ENCODE measurements at places on chromosomes 6 and 20. TPM values are rescaled to one million over a fixed set of nuclear protein-coding genes. Genes with fewer than 3 reads are reported as not detected.

GRCh38 chr6:113495521-113495920, 361.6 kb upstream of the MARCKS start:
- H3K36me3 ChIP-seq, result no peaks in the 10 kb centered on the region
- DNase-seq, result no peak

- no peaks in the 10 kb centered on the region for H3K4me1 ChIP-seq
- no peaks in the 10 kb centered on the region for H3K27me3 ChIP-seq
- H3K27ac ChIP-seq, result no peak overlapping the region
- peaks cover 26% of the 10 kb centered on the region for H3K36me3 ChIP-seq
Observed at GRCh38 chr6:105301756-105302616, 100.9 kb downstream of the PREP start.

GRCh38 chr6:89273816-89274215, 41.3 kb downstream of the GABRR2 start:
- H3K4me1 ChIP-seq, result no peaks in the 10 kb centered on the region
- no peak overlapping the region for H3K4me3 ChIP-seq
- no peaks in the 10 kb centered on the region for H3K27me3 ChIP-seq
- H3K36me3 ChIP-seq, result no peaks in the 10 kb centered on the region

DNA sequence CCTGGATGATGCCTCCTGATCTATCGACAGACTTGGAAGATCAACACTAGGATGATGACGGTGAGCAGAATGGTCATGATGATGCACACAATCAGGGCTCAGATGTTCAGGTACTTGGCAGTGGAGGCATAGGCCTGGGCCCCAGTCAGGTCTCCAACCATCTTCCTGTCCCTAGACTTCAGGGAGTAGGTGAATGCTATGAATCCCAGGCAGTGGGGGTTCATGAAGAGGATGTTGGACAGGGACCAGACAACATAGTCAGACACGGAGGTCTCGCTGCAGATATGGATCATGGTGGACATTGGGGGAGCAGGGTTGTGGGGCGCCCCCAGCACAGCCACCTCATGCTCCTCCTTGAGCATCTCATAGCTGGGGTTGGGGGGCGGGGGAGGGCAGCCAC, 27.5 kb downstream of the HLA-F start:
- no peak overlapping the region for H3K4me3 ChIP-seq
- no peak for DNase-seq
- H3K36me3 ChIP-seq, result peaks cover 2% of the 10 kb centered on the region
- peaks cover 36% of the 10 kb centered on the region for H3K4me1 ChIP-seq
- H3K27me3 ChIP-seq, result no peaks in the 10 kb centered on the region
- no peak overlapping the region for H3K27ac ChIP-seq

- no peak overlapping the region for H3K27ac ChIP-seq
- no peak overlapping the region for H3K4me3 ChIP-seq
- no peak for DNase-seq
- H3K36me3 ChIP-seq, result no peaks in the 10 kb centered on the region
- H3K27me3 ChIP-seq, result no peaks in the 10 kb centered on the region
Observed at GRCh38 chr6:53833155-53833554, 38.4 kb downstream of the LRRC1 start.

- H3K36me3 ChIP-seq, result no peaks in the 10 kb centered on the region
- H3K27ac ChIP-seq, result no peak overlapping the region
- no peaks in the 10 kb centered on the region for H3K27me3 ChIP-seq
- peaks cover 28% of the 10 kb centered on the region for H3K4me1 ChIP-seq
- DNase-seq, result no peak
Observed at GRCh38 chr6:127952176-127952575, 51.3 kb upstream of the THEMIS start.

DNA sequence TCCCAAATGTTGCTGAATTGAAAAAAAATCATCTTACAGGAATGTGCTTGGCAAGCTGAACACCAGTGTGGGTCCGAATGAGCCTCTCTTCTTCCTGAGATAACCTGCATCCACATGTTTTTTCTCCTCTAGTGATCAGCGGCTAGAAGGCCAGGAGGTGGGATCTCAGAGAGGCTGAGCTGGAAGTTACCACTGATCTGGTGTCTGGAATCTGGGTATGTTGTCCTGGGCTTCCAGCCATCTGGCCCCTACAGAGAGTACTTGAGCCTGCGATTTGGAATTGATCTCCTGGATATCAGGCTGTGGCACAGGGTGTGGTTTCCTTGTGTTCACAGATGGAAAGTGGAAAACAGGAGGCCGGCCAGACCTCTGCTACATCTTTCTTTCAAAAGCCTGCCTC, 35.9 kb downstream of the SULF2 start:
- no peak overlapping the region for H3K4me3 ChIP-seq
- H3K27ac ChIP-seq, result no peak overlapping the region
- no peaks in the 10 kb centered on the region for H3K27me3 ChIP-seq
- DNase-seq, result no peak

DNA sequence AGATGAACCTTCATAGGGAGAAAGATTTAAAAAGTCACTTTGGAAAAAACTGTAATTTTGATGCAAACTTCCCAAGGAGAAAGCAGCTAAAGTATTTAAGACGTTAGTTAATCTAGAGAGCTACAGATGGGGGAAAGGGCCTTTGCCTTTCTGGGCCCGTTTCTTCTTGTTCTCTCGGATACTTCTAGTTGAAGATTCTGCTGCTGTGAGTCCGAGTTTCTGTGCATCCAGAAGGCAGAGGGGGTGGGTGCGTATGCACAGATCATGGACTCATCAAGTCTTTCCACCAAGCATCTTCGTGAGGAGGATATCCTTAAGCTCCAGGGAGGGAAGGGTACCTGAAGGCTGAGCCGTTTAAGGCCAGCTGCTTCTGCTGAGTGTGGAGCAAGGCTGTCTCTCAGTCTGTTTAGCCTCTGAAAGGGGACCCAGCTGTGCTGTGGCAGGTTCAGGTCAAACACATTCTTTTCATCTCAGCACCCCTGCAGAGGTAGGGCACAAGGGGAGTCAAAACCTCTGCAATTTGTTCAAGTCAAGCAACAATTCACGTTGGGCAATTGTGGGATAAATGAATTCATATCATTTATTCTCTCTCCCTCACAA, 4.3 kb downstream of the LAMP5 start:
- no peak overlapping the region for H3K4me3 ChIP-seq
- H3K27me3 ChIP-seq, result peaks cover 36% of the 10 kb centered on the region
- no peaks in the 10 kb centered on the region for H3K4me1 ChIP-seq
- DNase-seq, result no peak
- H3K27ac ChIP-seq, result no peak overlapping the region

GRCh38 chr20:48457193-48458002, 370.4 kb downstream of the PREX1 start:
- H3K4me3 ChIP-seq, result no peak overlapping the region
- no peak for DNase-seq
- H3K36me3 ChIP-seq, result no peaks in the 10 kb centered on the region
- no peaks in the 10 kb centered on the region for H3K27me3 ChIP-seq

DNA sequence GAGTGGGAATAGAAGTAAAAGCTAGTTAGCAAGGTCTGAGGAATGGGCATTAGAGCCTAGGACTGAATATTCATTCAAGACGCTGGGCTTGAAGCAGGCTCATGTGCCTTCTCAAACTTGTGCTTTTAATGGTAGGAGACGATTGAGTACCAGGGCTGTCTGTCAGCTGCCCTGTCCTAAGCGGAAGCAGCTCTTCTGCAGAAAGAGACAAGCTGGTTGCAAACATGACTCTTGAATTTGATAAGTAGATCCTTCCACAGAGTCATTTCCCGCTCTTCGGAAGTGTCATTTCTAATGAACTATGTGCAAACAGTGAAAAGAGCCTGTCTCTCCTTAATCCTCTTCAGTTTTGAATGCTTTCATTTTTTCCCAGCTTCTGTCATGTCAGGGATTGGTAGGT, 176.4 kb downstream of the TFAP2B start:
- H3K36me3 ChIP-seq, result no peaks in the 10 kb centered on the region
- no peaks in the 10 kb centered on the region for H3K4me1 ChIP-seq
- no peaks in the 10 kb centered on the region for H3K27me3 ChIP-seq
- no peak overlapping the region for H3K4me3 ChIP-seq
- no peak for DNase-seq
- no peak overlapping the region for H3K27ac ChIP-seq

GRCh38 chr20:61789329-61789728, 276.4 kb downstream of the TAF4 start:
- no peak overlapping the region for H3K4me3 ChIP-seq
- H3K4me1 ChIP-seq, result no peaks in the 10 kb centered on the region
- DNase-seq, result no peak
- H3K36me3 ChIP-seq, result no peaks in the 10 kb centered on the region
- H3K27ac ChIP-seq, result no peak overlapping the region
- H3K27me3 ChIP-seq, result no peaks in the 10 kb centered on the region

- H3K4me3 ChIP-seq, result no peak overlapping the region
- no peak overlapping the region for H3K27ac ChIP-seq
Observed at GRCh38 chr6:56227071-56227879, 20.1 kb downstream of the COL21A1 start.

DNA sequence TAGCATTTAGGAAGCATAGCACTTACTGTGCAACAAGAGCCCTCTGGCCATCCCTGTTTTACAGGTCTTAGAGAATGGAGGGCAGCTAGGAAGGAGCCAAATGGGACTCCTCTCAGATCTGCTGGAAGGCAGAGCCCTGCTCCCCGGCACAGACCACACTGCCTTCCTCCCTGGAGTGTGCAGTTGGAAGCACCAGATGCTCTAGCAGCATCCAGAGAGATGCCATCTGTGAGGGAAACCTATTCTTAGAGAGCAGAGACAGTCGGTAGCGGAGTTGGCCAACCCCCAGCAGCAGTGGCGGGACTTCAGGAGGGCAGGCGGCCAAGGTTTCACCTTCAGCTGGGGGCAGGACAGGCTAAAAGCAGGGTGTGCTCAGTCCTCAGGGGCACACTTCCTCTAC, 16.7 kb upstream of the E2F1 start:
- no peak overlapping the region for H3K27ac ChIP-seq
- no peak overlapping the region for H3K4me3 ChIP-seq
- peaks cover 18% of the 10 kb centered on the region for H3K36me3 ChIP-seq
- no peaks in the 10 kb centered on the region for H3K4me1 ChIP-seq

GRCh38 chr6:1624851-1625781, 15.4 kb downstream of the FOXC1 start:
- peaks cover 53% of the 10 kb centered on the region for H3K27me3 ChIP-seq
- DNase-seq, result no peak
- no peaks in the 10 kb centered on the region for H3K36me3 ChIP-seq

GRCh38 chr20:59158673-59159072, 4.9 kb upstream of the ZNF831 start:
- no peak for DNase-seq
- no peaks in the 10 kb centered on the region for H3K36me3 ChIP-seq

DNA sequence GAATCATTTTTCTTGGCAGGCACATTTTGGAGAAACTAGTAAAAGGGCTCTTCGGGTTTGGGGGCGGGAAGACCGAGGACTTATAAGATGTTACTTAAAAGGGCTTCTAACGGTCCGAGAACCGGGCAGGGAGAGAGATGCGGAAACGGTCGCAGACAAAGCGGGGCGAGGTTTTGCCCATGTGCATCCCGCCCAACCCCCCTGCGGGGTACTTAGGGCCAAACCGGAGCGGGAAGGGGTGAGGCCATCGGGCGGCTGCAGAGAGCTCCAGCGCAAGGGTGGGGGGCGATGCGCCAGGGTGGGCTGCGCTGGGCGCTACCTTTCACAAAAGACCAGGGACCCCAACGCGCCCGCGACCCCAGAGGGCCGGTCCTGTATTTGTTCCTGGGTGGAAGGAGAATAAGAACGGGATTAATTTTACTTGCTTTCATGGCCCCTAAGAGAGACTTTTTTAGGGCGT, 616 bp downstream of the TUBB start:
- H3K4me3 ChIP-seq, result peak overlapping the region; percentile 73
- peak overlapping the region; percentile 85 for H3K27ac ChIP-seq
- peak; percentile 42 for DNase-seq
- no peaks in the 10 kb centered on the region for H3K27me3 ChIP-seq
- H3K36me3 ChIP-seq, result peaks cover 35% of the 10 kb centered on the region
- H3K4me1 ChIP-seq, result peaks cover 73% of the 10 kb centered on the region

DNA sequence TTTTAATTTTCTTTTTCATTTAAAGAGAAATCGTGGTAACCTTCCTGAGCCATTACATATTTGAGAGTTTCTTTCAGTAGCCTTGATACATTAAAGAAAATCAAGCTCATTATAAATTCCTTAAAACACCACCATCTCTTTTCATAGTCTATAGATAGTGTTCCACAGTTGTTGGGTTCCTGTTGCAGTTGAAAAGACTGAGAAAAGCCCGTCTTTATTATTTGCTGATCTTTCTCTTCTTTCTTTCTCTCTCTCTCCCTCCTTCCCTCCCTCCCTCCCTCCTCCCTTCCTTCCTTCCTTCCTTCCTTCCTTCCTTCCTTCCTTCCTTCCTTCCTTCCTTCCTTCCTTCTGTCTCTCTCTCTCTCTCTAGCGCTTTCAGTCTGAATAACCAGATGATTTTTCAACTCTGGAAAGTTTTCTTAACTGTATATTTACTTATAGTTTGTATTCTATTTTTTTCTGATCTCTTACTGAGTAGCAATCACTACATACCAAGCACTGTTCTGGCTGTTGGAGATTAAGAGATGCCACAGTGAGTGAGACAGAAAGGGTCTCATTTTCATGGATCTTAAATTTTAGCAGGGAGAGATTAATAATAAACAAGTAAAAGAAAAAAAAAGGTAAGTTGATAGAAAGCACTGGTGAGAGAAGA, 157.5 kb downstream of the TINAG start:
- H3K27me3 ChIP-seq, result no peaks in the 10 kb centered on the region
- H3K36me3 ChIP-seq, result no peaks in the 10 kb centered on the region
- H3K27ac ChIP-seq, result no peak overlapping the region
- no peak for DNase-seq
- H3K4me1 ChIP-seq, result no peaks in the 10 kb centered on the region
- H3K4me3 ChIP-seq, result no peak overlapping the region

GRCh38 chr6:81003156-81003555, 749.3 kb downstream of the TENT5A start:
- H3K27me3 ChIP-seq, result no peaks in the 10 kb centered on the region
- no peak overlapping the region for H3K4me3 ChIP-seq
- H3K36me3 ChIP-seq, result no peaks in the 10 kb centered on the region
- no peak for DNase-seq

- no peak for DNase-seq
- H3K4me1 ChIP-seq, result no peaks in the 10 kb centered on the region
- H3K4me3 ChIP-seq, result no peak overlapping the region
Observed at GRCh38 chr6:93266116-93266817, 153.1 kb downstream of the EPHA7 start.

GRCh38 chr20:39751557-39752137, 789.5 kb downstream of the DHX35 start:
- H3K4me3 ChIP-seq, result no peak overlapping the region
- no peaks in the 10 kb centered on the region for H3K36me3 ChIP-seq
- H3K4me1 ChIP-seq, result no peaks in the 10 kb centered on the region
- no peak overlapping the region for H3K27ac ChIP-seq

GRCh38 chr20:1185790-1186334, 1.1 kb upstream of the TMEM74B start:
- no peak overlapping the region for H3K27ac ChIP-seq
- H3K27me3 ChIP-seq, result peaks cover 20% of the 10 kb centered on the region
- peak; percentile 67 for DNase-seq
- H3K4me3 ChIP-seq, result peak overlapping the region; percentile 14
- H3K36me3 ChIP-seq, result no peaks in the 10 kb centered on the region

GRCh38 chr6:13452346-13453117, 34.9 kb downstream of the GFOD1 start:
- H3K4me3 ChIP-seq, result no peak overlapping the region
- no peaks in the 10 kb centered on the region for H3K36me3 ChIP-seq
- peaks cover 27% of the 10 kb centered on the region for H3K4me1 ChIP-seq
- H3K27ac ChIP-seq, result no peak overlapping the region

The UST gene
- 3.7 TPM for total RNA-seq

The ARFGEF3 gene
- not detected for total RNA-seq

The NHLRC1 gene
- total RNA-seq, result 0.11 TPM

The MOG gene
- total RNA-seq, result not detected

The SMLR1 gene
- not detected for total RNA-seq

The SPTLC3 gene
- total RNA-seq, result 0.38 TPM

The HLA-DPB1 gene
- 29.0 TPM for total RNA-seq

The CST5 gene
- not detected for total RNA-seq

The EBF4 gene
- 5.1 TPM for total RNA-seq

Measured in CD4-positive, alpha-beta T cell (primary cell).